Activated CD4-positive, alpha-beta T cell treated with anti-CD3 and anti-CD28 coated beads for 36 hours (primary cell): ENCODE measurements at places on chromosomes 3 and 15. TPM values are rescaled to one million over a fixed set of nuclear protein-coding genes. Genes with fewer than 3 reads are reported as not detected.

The ABHD5 gene
- 9.8 TPM for total RNA-seq

The APPL1 gene
- 38.4 TPM for total RNA-seq

The CADPS gene
- not detected for total RNA-seq

DNA sequence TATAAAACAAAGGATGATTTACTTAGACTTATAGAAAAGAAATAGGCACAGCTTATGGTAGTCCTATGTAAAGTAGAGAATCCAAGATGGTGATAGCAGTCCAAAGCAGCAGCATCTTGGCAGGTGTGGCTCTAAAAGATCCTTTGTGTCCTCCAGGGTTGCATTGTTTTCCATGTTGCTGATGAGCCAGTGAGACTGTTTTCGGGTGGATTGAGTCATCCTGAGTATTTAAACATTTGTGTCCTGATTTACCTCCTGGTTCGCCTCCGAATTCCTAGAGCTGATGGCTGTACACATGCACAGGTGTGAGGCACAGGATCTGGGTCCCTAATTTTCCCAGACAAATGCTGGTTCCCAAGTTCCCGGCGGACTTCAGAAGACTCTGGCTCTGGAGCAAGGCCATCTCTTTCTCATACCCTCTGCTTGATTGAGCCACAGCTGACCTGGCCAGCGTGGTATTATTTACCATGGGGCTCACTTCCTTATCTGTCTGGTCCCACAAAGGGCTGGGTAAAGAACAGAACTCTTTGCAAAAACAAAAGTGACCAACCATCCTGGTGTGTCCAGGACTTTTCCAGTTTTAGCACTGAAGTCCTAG lies 51.0 kb downstream of the ARNT2 start:
- peaks cover 9% of the 10 kb centered on the region for H3K27me3 ChIP-seq
- no peaks in the 10 kb centered on the region for H3K4me1 ChIP-seq
- H3K4me3 ChIP-seq, result no peak overlapping the region
- H3K36me3 ChIP-seq, result no peaks in the 10 kb centered on the region

DNA sequence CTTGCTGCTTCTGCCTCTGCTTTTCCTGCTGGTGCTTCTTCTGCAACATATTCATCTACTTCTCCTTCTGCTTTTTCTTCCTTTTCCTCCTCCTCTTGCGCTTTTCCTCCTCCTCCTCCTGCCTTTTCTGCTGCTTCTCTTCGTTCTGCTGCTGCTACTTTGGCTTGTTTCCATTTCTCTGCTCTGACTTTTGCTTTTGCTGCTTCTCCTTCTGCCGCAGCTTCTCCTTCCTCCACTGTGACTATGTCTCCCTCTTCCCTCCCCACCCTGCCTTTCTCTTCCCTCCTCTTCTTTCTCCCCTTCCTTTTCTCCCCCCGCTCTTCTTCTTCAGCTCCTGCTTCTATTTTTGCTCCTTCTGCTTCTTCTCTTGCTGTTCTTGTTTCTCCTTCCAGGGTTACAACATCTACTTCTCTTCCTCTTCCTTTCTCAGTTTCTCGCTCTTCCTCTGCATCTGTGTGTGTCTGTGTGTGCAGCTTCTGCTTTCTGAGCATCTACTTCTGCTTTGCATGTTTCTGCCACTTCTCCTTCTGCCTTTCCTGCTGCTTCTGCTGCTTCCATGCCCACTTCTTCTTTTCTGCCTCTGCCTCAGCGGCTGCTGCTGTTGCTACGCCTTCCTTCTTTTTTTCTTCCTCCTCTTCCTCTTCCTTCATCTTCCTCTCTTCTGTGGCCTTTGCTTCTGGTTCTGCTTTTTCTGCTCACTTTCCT lies 51.4 kb downstream of the FAM43A start:
- peaks cover 22% of the 10 kb centered on the region for H3K27me3 ChIP-seq
- no peaks in the 10 kb centered on the region for H3K4me1 ChIP-seq
- DNase-seq, result no peak

DNA sequence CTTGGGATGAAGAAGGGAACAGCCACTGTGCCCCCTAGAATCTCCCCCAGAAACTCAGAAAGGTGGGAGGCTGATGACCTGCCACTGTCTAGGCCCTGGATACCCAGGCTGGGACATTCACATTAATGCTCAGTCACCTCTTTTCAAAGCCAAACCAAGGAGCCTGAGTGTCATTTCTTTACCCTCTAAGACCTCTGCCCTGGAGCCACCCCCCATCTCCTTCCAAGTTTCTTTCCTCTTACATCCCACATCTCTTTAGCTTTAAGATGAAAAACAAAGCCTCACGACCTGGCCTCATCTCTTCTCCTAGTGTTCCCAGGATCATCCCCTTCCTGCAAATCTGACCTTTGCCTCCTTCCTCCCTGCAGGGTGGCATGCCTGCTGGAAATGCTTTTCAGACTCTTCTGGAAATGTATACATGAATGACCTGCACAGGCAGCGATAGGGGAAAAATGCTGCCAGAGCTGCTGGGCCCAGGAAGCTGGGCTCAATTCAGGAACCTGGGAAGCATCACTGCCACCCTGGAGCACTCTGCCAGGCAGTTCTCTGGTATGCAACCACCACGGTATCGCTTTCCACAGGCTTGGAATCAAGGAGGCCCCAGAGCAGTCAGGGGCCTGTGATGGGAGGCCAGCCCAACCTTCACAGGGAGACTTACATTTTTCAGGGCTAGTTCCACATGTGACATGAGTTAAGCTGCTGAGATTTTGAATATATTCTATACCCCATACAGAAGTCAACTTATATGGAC lies 67.6 kb downstream of the DAPK2 start:
- DNase-seq, result no peak
- no peak overlapping the region for H3K4me3 ChIP-seq
- H3K27ac ChIP-seq, result no peak overlapping the region

DNA sequence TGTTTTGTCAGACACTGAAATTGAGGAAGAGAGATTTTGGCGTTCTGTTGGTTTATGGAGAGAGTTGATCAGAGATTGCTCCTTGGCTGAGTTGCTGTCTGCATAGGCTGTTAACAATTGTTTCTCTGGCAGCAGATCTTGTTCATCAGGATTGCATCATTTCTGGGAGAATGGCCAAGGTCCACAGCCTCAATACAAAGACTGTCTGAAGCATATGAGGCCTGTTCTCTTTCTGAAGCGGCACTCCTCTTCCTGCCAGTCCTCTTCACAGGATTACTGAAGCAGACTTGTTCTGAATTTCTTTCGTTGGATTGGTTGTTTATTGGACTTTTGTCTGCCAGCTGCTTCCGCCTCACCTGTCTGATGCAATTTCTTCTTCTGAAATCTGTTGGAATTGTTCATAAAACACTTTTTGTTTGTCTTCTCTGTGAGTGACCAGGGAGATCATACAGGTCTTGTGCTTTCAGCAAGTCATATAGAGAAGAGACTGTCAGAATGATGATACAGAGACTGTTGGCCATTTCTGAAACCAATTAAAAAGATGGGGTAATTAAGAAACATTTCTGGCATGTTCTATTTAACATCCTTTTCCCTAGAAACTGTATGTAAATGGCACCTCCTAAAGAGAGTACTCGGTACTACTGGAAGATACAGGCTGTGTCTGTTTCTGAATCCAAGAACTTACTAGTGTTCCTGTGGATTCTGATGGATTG lies 25.5 kb downstream of the SETD5 start:
- H3K27ac ChIP-seq, result peak overlapping the region; percentile 97
- peak overlapping the region; percentile 42 for H3K4me3 ChIP-seq
- H3K27me3 ChIP-seq, result no peaks in the 10 kb centered on the region
- peaks cover 28% of the 10 kb centered on the region for H3K36me3 ChIP-seq
- peaks cover 49% of the 10 kb centered on the region for H3K4me1 ChIP-seq

DNA sequence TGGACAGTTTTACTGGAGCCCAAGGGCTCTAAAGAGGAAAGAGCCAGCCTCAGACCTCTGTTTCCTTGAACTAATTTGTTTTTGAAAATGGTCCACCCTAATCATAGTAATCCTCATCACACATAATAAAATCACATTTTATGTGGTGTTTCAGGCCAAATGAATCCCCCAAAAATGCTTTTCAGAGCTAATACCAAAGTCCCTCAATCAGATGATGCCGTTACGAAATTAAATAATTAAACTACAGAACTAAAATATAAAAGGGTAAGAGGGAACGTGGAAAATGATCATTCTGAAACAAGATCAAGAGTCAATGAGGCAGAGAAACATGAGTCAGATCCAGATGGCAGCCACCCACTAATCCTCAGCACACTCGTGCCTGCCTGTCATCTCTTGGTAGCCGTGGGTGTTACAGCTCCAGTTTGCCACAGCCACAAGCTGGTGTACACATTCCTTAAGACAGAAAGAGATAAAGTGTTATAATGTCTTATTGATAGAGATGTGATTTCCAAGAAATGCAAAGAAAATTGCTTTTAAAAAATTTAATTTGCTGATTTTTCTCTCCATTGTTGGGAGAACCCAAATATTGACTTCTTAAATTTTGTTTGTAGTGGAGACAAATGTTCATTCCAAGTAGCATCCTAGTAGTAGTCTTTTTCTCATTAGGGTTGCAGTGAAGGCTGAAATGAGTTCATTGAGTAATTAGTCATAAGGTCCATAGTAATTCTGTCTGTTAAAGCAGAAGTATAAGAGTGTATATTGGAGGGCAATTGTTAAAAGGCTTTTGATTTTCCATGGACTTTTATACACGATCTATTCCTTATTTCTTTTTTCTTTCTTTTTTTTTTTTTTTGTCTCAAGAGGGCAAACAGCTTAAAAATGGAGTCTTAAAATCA lies 104.2 kb downstream of the AGBL1 start:
- H3K36me3 ChIP-seq, result no peaks in the 10 kb centered on the region
- peak; percentile 67 for DNase-seq
- H3K27ac ChIP-seq, result no peak overlapping the region
- H3K4me3 ChIP-seq, result no peak overlapping the region
- H3K4me1 ChIP-seq, result peaks cover 11% of the 10 kb centered on the region
- H3K27me3 ChIP-seq, result peaks cover 22% of the 10 kb centered on the region

- H3K27me3 ChIP-seq, result no peaks in the 10 kb centered on the region
- peaks cover 6% of the 10 kb centered on the region for H3K36me3 ChIP-seq
- H3K4me3 ChIP-seq, result no peak overlapping the region
- no peak overlapping the region for H3K27ac ChIP-seq
- DNase-seq, result no peak
- H3K4me1 ChIP-seq, result peaks cover 6% of the 10 kb centered on the region
Measured at GRCh38 chr3:141955175-141955574, 78.7 kb downstream of the ATP1B3 start.
